NCI-H2171 treated with DMSO at 0.1 percent for 48 hours (cell line): ENCODE measurements at places on chromosomes 4 and X.

GRCh38 chr4:118158763-118159375 is 124.6 kb downstream of the NDST3 start:
- DNase-seq: no peak

DNA sequence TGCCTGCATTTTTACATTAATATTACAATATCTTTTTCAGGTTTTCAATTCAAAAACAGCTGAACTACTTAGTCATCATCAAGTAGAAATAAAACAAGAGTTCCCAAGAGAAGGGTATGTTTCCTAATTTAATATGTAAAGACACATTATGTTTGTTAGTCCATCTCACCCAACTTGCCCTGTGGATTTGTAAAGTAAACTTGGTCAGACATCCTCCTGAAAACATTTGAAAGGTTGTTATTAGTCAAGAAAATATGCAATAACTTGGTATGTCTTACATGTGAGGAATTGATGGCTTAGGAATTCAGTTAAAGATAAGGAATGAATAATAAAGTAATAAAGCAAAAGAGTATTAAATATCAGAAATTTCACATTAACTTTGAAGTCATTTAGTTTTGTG is 12.2 kb downstream of the GK start:
- DNase-seq: no peak

DNA sequence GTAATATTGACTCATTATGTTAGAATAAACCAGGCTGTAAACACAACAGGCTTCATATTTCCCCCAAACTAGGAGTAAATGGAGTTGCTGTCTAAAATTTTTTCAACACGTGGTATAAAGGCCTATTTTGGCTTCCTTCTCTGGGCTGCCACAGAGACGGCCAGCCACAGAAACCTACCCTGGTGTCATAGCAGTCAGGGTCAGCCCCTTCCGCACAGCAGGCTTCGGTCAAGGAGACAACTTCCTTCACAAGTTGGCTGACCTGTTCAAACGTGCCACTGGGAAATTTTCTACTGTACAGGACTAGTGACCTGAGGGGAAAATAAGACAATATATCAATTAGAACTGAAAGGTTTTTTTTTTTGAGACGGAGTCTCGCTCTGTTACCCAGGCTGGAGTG is 15.8 kb downstream of the GC start:
- no peak for DNase-seq

DNA sequence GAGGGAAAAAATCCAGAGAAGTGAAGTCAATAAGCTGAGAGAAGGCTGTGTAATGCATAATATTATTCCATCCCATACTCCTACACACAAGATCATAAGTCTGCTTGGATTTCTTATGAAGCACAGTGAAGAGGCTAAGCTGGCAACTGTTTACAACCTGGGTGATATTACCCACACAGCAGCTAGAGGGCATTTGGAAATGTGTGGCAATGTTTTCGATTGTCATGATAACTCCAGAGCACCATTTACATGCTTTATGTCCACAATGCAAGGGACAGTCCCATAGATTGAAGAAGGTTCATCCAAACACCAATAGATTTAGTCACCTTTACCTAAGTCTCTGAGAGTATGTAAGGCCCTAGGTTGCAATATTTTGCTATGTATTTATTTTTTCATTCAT is 412.2 kb downstream of the PPP3CA start:
- peak; percentile 3 for DNase-seq

DNA sequence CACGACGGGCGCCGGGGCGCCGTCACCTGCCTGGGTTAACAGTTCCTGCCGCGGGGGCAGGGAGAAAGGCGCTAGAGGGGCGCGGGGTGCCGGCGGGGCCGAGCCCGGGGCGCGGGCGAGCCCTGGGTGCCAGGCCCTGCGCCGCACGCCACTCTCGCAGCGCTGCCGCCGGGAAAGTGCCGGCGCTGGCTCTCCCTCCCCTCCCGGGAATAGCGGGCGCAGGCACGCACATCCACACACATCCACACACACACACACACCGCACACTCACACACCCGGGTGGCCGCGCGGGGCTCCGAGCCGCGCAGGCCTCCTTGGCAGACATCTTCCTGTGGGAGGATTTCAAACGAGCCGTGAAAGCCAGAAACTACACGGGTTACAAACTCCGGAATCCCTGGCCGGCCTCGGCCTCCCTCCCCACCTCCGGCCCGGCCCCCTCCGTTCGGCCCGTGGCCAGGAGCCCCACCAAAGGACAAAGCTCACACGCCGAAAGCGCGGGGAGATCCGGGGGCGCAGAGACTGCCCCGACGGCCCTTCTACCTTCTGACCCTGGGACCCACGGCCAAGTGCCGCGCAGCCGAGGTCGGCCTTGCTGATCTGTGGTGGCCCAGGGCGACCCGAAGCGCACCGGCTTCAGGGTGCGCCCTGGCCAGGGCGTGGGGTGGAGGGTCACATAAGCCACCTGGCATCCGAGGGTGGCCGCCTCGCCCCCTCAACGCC is 92.3 kb downstream of the BCOR start:
- DNase-seq: no peak

DNA sequence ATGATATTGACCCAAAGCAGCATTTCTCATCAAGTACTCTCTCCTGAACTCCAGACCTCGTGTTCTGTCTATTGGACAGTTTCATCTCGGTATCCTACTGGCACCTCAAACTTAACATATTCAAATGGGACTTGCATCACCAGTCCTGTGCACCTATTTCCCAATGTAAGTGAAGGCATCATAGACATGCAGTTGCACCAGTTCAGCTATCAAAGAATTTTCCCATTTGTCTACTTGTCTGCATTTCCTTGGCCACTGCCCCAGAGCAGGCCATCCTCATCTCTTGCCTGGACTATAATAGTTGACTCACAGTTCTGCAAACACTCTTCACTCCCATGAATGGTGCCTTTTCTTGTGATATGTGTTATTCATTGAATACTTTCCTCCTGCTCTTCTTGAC is 11.3 kb upstream of the LIMCH1 start:
- no peak for DNase-seq

DNA sequence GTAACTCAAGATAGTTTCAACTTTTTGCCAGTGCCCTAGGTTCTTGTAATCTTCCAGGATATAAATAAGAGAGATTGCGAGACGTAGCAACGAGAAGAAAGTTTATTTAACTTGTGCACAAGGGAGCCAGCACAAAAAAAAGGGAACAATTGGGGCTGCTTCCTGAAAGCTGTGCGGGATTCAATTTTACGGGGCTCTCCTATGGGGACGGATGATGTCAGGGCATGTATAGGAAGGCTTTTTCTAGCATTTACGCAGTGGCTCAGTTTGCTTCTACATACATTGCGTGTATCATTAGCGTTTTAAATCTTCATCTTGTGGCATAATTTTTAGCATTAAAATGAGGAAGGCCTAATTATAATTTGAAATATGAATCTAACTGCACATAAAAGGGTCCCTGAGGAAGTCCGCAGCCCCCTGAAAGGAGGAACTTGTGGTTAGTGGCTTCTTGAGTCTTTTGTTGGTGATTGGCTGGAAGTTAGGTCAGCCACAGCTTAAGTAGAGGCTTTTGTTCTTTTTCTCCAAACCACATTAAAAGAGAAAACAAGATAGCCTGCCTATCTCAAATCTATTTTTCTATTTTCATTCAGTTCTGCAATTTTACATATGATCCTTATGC is 668.2 kb upstream of the NDST4 start:
- DNase-seq: no peak

DNA sequence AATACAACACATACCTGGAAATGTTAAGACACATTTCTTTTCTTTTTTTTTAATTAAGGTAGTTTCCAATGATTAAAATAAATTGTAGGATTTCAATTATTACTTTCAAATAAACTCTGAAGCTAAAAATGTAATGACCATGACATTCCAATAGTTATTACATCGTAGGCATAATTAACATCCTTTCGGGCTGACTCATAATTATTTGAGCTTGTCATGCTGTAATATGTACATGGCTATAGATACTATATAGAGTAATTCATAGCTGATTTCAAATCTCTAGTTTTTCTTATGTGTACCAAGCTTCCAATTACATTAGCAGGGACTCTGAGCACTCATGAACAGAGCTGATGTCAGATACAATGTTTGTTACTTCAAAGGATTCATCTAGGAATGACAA is 125.7 kb upstream of the GABRG1 start:
- DNase-seq: no peak

DNA sequence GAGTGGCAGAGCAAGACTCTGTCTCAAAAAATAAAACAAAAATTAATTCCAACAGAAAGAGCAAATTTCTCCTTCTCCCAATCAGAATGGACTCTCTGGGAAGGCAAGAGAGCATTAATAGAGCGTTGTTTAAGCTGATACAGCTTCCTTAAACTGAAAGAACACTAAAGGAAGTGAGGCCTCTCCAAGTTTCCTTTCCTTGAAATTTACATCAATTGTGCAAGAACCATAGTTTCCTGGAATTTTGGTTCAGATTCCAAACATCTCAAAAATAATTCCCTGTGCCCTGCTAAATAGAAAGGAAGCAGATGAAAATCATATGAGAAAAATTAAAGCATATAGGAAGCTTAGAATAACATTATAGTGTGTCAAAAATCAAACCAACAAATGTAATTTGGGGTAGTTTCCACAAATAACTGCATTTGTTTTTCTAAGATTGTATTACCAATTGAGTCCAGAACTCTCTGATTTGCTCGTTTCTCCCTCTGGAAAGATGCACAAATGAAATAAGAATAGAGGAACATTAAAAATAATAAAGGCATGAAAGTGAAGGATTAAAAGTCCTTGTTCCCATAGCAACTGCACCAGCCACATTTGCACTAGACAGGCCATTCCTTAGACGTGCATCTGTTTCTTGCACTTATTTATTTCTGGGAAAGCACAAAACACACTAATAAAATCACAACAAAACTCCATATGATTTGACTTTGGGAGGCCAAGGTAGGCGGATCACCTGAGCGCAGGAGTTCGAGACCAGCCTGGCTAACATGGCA is 3.7 kb upstream of the FAM241A start:
- no peak for DNase-seq

- no peak for DNase-seq
Observed at GRCh38 chrX:16594490-16594889, 55.5 kb upstream of the S100G start.

DNA sequence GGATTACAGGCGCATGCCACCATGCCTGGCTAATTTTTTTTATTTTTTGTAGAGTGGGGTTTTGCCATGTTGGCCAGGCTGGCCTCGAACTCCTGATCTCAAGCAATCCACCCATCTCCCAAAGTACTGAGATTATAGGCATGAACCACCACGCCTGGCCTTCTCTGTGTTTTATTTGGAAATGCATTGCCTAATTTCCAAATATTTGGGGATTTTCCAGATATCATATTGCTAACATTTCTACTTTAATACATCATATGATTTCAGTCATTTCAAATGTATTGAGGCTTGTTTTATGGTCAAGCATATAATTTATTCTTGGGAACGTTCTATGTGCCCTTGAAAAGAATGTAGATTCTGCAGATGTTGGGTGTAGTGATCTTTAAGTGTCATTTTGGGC is 38.8 kb downstream of the FGF2 start:
- DNase-seq: no peak

DNA sequence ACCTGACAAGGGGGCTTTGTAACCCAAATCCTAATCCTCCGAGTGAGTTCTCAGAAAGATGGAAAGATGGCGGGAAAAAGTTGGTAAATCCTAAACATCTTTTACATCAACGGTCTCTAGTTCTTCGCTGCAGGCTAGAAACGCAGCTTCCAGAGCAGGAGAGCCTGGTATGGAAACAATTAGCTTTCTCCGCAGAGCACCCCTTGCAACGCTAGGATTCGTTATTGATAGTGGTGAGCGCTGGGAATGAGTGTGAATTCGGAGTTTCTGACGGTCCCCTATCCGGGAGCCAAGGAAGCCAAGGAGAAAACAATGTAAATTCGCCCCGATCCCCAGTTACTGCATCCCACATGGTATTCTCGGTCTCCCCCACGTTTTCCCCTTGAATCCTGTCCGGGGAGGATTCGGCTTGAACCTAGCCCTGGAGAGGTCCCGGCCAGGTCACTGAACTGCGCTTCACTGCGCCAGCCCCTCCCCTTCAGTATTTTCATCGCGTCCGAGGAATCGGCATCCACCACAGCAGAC is 4.7 kb upstream of the NEUROG2 start:
- DNase-seq: no peak
